ENCODE measurements at places on chromosomes 1 and 21.

DNA sequence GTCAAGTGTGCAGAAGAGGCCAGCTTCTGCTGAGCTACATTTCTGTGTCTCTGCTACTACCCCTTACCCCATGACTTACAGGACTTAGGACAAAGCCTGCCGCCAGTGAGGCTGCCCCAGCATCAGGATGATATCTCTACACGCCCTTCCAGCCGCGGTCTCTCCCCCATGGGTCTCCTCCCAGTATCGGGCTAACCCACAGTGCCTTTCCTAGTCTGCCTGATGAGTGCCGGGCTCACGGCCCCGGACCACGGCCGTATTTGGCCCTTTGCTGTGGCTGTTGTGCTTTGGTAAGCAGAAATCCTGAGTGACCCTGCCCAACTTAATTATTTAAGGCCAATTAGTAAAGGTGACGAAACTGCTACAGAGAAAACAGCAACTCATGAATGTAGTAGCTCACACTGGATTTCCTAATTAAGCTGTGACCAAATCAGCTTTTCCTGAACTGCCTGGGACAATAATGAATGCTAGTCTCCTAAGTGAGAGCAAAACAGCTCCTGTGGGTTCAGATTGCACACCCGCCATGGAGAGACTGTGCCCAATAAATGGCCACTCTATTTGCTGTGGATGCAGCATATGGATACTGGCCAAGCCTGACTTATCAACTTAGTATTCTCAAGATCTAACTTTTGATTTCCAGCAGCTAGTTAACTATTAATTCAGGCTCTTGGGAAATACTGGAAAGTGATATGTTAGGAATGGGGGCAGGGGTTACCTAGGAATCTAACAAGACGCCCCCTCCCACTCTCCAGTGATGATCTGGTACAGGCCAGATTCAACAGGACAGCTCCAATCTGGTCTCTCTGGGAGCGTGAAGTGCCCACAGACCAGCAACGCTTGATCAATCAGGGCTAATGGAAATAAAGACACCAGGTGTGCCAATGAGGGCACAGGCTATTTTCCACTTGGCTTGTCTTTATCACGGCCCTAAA, 123.3 kb upstream of the IFFO2 start:
- DNase-seq = no peak

- no peak for DNase-seq
These were observed 3.2 kb upstream of the LEMD1 start for GRCh38 chr1:205424901-205425600.

DNA sequence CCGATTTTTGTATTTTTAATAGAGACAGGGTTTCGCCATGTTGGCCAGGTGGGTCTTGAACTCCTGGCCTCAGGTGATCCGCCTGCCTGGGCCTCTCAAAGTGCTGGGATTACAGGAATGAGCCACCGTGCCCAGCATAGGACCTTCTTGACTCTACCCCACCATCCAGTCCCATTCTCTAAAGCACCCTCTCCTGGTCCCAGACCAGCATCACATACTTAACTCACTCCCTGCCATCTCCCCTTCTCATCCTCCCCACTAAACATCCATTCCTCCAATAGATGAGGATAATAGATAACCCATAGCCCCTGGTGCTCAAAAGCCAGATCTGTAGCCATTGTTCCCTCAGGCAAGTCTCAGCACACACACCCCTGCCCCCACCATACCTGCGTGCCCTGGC, 2.1 kb downstream of the ENTREP3 start:
- DNase-seq = no peak

DNA sequence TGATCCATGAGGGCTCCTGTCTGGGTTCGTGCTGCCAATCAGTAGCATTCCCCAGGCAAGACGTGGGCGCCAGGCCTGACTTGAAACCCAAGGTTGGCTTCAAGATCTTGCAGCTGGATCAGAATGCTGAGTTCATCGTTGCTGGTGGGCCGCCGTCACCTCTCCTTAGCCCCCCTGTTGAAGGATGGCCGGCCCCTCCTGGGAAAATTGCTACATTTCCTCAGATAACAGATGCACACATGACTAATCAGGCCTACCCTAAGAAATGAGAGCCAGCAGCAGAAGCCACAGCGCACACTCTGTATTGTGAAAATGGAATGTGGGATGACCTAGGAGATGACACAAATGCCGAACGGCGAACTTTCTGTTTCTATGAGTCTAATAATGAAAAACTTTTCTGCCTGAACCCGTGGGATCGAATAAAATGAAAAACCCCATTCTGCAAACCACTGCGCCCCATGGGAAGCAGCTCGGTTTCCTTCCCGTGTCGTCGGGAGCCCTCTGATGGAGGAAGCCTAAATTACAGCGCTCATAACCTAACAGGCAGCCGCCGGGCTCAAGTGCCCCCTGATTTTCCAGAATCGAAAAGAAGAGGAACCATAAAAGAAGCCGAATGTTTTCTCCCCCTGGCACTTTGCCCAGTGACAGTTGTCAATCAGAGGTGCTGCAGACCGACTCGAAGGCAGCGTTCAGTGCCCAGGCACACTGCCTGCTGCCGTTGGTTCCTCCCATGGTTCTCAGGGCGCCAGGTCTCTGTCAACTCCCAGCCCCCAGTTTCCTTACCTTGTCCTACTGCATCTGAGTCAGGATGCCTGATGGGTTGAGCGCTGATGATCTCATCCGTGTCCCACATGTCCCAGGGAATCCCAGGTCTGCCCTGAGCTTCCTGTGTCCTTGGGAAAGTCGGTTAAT, 38.2 kb upstream of the H6PD start:
- DNase-seq = peak; percentile 56

- peak; percentile 76 for DNase-seq
These were observed 4.1 kb upstream of the ACOT11 start for GRCh38 chr1:54543729-54544496.

DNA sequence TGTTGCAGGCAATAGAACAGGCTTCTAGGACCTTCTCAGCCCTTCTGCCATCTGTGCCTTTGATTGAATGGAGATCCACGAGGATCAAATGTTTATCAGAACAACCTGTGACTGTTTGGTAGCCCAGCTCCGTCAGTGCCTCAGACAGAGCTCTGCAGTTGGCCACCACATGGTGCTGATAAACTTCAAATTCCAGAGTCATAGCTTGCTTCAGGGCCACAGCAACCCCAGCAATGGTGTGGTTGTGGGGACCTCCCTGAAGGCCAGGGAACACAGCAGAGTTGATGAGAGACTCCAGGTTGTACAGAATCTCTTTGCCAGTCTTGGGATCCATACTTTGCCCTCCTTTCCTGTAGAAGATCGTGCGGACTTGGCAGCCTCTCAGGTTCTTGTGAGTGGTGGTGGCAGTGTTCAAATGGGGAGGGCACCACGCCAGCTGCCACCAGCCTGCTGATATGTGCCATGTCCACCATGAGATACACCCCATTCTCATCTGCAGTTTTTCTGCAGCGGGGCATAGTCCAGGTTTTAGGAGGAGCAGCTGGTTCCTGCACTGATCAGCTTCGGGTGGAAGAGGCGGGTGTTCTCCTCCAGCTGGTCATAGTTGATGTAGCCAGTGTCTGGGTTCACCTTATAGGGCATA, 82.9 kb upstream of the ARTN start:
- DNase-seq = no peak

DNA sequence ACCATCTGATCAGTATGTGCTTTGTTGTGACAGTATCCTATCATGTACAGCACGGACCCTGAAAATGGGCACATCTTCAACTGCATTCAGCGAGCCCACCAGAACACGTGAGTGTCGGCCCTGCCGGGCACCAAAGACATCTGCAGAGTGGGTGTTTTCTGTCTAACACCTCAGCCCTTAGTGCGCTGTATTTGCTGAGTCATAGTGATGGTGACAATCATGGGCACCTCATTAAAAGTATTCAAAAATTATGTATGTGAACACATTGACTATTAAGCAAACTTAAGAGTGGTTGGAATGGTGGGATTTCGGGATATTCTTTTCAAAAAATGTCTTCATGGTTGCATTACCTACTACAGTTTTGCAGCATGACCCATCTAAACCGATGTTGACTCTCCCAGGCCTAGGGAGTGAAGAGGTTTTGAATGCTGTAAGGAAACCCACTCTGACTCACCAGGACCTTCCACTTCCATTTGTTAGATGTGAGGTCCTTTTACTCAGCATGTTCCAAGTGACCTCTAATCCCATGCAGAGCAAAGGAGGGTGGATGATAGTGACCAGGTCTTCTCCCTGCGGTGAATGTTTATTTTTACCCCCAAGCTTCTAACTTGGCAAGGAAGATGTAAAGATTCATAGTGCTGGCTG, 20.1 kb downstream of the MGST3 start:
- no peak for DNase-seq

- no peak for DNase-seq
These were observed 80.5 kb downstream of the FNBP1L start for GRCh38 chr1:93528412-93528811.

- no peak for DNase-seq
These were observed 99.5 kb downstream of the MAN1A2 start for GRCh38 chr1:117466761-117467160.

DNA sequence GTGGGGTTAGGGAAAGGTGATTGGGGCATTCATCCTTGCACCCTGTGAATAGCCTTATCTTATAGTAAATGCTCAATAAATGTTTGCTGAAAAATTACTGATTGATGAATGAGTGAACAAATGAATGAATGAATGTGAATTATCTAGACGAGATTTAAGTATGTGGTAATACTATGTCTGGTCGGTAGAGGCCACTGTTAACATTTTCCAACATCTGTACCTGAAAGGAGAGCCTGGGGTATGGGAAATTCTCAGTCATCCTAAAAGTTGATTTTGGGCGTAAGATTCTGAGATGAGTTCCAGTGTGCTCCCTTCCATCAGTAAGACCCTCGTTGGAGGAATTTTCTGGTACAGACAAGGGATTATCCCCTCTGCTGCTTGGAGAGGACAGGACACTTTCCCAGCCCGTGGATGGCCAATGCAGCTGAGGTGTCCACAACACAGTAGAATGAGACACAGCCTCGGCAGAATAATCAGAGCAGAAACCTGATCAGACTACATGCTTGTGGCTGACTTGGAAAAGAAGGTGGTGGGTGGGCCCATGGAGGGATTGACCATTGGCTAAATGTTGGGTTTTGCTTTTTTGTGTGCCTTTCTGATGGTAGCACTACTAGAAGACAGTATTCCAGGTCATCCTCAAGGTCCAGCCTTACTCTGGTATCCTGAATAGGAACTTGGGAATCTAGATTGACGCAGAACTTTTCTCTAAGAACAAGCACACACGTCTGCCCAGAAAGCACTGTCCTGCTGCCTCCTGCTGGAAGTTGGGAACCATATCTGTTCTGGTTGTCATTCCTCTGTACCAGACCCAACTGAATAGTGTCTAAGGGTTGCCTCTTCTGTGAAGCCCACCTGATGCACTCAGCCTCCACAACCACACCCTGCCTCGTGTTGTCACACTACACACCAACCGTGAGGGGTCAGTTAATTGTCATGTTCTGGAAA, 262.0 kb downstream of the TNR start:
- DNase-seq = no peak
